ENCODE measurements at places on chromosomes 7 and 10.
A peak's percentile ranks its signal among the peaks of the same experiment; 100 is the strongest.

DNA sequence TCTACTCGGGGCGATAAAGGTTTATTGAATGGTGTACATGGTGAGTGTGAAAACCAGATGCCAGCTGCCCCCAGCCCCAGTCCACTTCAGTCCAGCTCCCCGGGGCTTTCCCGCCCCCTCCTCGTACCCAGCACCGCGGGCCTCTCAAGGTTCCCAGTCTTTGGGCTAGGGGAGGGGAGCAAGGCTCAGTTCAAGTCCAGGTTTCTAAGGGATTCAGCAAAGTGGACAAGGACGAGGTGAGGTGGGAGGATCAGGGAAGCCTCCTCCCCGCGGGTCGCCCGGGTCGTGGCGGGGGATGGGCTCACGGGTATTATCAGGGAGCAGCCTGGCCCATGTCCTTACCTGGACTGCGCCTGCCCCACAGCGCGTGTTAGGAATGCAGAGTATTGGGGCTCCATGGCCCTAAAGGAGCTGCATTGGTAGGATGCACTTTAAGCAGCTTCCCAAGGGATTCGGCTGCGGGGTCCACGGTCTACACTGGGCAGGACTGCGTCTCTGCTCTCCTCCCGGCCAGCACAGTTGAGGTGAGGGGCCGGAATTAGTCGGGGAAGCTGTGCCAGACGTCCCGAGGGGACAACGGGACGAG, 541 bp upstream of the PFKFB3 start:
- DNase-seq, result peak; percentile 4

GRCh38 chr7:77800158-77800557, 1.6 kb downstream of the PHTF2 start:
- no peak for DNase-seq

DNA sequence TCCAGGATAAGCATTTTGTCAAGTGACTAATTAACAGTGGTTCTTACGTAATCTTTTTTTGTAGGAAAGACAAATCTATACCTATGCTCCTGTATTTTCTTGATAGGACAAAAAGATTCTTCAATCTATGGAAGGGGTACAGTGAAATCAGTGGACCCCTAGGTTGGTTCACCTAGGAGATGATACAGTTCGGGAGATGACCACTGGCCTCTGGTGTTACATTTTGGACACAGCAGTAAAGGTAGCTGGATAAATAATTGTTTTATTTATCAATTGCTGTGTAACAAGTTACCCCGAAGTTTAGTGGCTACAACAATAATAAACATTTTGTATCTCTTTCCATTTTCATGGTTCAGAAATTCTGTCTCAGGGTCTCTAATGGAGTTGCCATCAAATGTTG, 288.2 kb upstream of the MAGI2 start:
- no peak for DNase-seq

GRCh38 chr10:71694039-71694501, 25.5 kb downstream of the C10orf105 start:
- no peak for DNase-seq

DNA sequence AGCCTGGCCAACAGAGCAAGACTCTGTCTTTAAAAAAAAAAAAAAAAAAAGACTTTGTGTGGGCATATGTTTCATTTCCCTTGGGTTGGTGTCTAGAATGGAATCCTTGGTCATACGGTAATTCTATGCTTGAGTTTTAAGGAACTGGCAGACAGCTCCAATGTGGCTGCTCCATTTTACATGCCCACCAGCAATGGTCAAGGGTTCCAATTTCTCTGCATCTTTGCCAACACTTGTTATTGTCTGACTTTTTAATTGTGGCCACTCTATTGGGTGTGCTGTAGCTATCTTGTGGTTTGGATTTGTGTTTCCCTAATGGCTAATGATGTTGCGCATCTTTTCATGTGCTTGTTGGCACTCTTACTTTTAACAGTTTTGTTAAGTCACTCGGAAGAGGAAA, 57.6 kb downstream of the BRI3 start:
- DNase-seq, result no peak

Measured in activated T-helper 1 cell treated with anti-CD3 and anti-CD28 coated beads, Interleukin-2, amount 50 U/mL, for 16 hours (primary cell).